ENCODE measurements at places on chromosomes 7 and 10. TPM values are rescaled to one million over a fixed set of nuclear protein-coding genes. Genes with fewer than 3 reads are reported as not detected.

DNA sequence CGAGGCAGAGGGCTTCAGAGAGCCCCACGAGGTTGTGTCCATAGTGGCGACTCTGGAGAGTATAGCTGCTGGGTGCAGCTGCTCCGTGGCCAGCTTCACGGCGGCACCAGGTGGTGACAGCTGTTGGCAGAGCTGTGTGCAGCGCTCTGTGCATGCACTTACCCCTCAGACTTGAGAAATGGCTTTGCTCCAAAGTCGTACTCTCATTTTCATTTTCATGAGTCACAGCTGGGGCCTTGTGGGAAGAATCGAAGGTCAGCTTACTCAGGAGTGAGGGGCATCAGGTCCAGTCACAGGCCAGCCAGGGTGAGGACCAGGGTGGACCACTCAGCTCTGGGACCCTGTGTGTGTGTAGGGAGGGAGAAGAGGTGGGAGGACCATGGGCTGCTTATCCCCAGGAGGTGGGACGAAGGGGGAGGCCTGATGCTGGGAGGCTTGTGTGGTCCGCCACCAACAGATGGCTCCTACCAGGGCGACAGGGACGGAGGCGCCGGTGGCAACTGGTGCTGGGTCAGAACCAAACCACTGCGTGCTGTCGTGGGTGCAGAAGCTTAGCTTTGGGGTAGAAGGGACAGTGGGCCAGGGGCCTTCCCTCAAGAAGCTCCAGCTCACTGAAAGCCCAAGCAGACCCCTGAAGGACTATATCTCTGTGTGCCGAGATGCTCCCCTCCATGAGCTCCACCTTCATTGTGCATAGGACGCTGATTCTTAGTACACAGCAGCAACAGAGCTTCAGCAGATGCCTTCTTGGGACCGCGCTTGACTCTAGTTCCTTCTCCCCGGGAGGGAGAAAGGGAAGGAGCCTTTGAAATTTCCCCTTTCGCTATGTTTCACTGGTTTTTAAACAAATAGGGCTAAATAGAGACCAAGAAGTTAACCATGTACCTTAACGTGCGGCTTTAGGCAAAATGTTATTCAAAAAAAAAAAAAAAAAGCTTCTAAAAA, 225.0 kb downstream of the CELF2 start:
- no peak for DNase-seq
- H3K4me1 ChIP-seq, result no peaks in the 10 kb centered on the region
- H3K36me3 ChIP-seq, result no peaks in the 10 kb centered on the region
- no peak overlapping the region for H3K27ac ChIP-seq
- H3K4me3 ChIP-seq, result no peak overlapping the region

GRCh38 chr7:133650487-133651300, 397.8 kb downstream of the EXOC4 start:
- DNase-seq, result no peak
- no peak overlapping the region for H3K27ac ChIP-seq
- no peak overlapping the region for H3K4me3 ChIP-seq
- no peaks in the 10 kb centered on the region for H3K27me3 ChIP-seq
- H3K4me1 ChIP-seq, result no peaks in the 10 kb centered on the region

C10orf67 gene
- not detected for total RNA-seq

GALNT17 gene
- total RNA-seq, result 0.11 TPM

PDE6C gene
- not detected for total RNA-seq

All from right lobe of liver (tissue), 6 donors.